Left ventricle myocardium superior (tissue), 1 donor: ENCODE measurements at places on chromosomes 5 and 9. TPM values are rescaled to one million over a fixed set of nuclear protein-coding genes. Genes with fewer than 3 reads are reported as not detected.

Gene UBE2D2
- 118 TPM for total RNA-seq

GRCh38 chr5:62369039-62369438, 34.7 kb downstream of the DIMT1 start:
- DNase-seq = no peak

Gene FRRS1L
- total RNA-seq = 2.2 TPM

GRCh38 chr5:171614971-171615653, 170.5 kb upstream of the SMIM23 start:
- peak; percentile 70 for DNase-seq

Gene GABRB2
- total RNA-seq = 0.25 TPM

DNA sequence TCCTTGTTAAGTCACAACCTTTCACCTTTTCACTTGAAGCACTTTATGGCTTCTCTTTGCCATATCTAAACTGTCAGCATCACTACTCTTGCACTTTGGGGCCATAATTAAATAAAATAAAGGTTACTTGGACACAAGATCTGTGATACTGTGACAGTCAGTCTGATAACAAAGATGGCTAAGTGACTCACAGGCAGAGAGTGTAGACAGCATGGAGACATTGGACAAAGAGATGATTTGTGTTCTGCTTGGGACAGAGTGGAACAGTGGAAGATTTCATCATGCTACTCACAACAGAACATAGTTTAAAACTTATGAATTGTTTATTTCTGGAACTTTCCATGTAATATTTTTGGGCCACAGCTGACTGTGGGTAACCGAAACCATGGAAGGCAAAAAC, 81.7 kb upstream of the SMC5 start:
- DNase-seq = no peak

DNA sequence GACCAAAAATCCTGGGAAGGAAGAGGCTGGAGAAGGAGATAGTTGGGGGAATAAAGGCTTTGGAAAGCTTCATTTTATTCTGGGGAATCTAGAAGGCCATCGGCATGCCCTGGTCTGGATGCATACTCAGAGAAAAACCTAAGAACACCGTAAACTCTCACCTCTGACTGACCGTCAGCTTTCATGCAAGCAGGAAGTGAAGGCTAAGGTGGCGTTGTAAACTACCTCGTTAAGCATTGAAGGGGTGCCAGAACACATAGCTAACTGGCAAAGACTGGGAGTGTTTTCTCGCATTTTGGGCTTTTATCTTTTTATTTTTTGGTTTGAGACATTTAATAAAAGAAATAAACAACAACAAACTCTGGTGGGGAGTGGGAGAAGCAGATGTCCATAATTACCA, 2.6 kb upstream of the SLC38A9 start:
- DNase-seq = no peak

Gene CDO1
- total RNA-seq = 5.4 TPM

- no peak for DNase-seq
These were observed 644.5 kb downstream of the KCTD16 start for GRCh38 chr5:144815131-144815530.

DNA sequence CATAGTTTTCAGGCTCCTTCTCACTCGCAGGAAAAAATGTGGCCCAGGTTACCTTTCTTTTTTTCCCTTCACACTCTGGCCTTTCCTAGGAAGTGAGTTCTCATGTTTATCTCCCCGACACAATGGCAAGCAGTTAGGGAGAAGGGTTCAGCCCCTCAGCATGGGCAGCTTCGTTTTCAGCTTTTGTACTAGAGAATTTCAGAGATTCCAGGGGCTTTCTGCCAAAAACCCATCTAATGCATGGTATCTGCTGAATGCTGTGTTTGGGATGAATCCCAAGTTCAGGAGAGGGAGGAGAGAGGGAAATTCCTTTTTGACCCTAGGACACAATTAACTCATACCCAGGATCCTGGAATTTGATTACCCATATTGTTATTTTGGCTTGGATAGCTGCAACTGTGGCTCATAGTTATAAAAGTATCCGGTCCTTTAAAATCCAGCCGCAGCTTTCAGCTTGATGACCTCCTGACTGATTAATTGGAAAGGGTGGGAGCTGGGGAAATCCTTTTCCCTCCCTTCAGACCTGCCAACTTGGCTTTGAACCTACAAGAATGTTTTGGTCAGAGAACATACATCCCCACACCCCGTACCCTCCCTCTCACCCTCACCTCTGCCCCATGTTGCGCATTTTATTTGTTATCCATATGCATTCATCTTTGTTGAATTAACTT, 78.4 kb downstream of the TMEM252 start:
- DNase-seq = no peak

- DNase-seq = no peak
These were observed 323.6 kb downstream of the NFIB start for GRCh38 chr9:13990331-13990730.

GRCh38 chr9:137156567-137157375, 13.1 kb downstream of the LRRC26 start:
- peak; percentile 56 for DNase-seq

Gene NTRK2
- 5.5 TPM for total RNA-seq

Gene GPR107
- 21.1 TPM for total RNA-seq

Gene IL3
- total RNA-seq = not detected

Gene LCN15
- total RNA-seq = 0.59 TPM
